Activated naive CD4-positive, alpha-beta T cell treated with anti-CD3 and anti-CD28 coated beads for 36 hours (primary cell): ENCODE measurements at places on chromosomes 3 and 15. TPM values are rescaled to one million over a fixed set of nuclear protein-coding genes. Genes with fewer than 3 reads are reported as not detected.

Gene SENP5
- 24.1 TPM for total RNA-seq

Gene ITIH3
- not detected for total RNA-seq

DNA sequence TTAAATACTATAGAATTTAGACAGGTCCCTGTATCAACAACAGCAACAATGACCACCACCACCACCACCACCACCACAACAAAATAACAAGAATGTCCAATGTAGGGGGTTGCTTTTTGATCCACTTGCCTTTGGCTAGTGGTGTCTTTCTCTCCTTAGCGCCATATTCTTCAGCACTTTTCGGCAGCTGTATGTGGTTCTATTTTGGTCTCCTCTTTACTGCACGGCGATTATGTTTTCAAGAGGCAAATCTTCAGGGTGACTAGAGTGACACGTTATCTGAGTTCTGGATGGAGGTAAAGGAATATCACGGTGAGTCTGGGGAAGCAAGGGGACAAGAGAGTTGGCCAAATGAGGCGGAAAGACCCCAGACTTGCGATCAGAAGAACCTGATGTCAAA lies 56.1 kb downstream of the ST6GAL1 start:
- DNase-seq: no peak

- DNase-seq: no peak
These were observed 30.7 kb downstream of the IDH3A start for GRCh38 chr15:78179906-78180305.

GRCh38 chr3:18771931-18772330 lies 346.8 kb upstream of the SATB1 start:
- DNase-seq: no peak

Gene CAV3
- total RNA-seq: not detected

Gene GALNT15
- total RNA-seq: not detected

Gene THSD4
- not detected for total RNA-seq

Gene C3orf70
- total RNA-seq: not detected

DNA sequence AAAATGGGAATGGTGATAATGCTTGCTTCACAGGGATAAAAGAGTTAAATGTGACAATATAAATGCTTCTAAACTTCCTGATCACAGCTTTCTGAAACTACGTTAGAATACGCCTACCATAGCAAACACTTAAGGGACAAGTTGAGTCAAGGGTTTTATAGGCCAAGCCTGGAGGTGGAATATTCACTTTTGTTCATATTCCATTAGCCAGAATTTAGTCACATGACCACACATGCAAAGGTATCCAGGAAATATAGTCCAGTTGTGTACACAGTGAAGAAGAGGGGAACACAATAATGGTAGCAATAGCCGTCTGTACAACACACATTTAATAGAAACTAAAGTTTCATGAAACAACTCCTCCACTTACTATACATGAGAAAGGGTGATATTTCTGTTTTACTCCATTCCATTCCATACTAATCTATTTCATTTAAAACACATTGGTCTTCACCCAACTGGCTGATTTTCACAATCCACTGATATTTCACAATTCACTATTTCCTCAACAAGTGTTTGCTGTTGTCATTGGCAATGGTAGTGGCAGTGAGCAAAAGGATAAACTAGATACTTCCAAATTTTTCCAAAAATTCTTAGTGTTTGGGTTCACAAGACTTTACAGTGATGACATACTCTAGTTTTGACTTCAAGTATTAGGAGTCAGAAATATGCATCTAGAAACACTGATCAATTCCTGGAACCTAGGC lies 270.9 kb downstream of the ERC2 start:
- no peak for DNase-seq

- no peak for DNase-seq
These were observed 45.6 kb upstream of the ST3GAL6 start for GRCh38 chr3:98717584-98717983.

Gene LARP6
- not detected for total RNA-seq

GRCh38 chr15:41484937-41485625 lies 8.6 kb upstream of the ITPKA start:
- DNase-seq: no peak

DNA sequence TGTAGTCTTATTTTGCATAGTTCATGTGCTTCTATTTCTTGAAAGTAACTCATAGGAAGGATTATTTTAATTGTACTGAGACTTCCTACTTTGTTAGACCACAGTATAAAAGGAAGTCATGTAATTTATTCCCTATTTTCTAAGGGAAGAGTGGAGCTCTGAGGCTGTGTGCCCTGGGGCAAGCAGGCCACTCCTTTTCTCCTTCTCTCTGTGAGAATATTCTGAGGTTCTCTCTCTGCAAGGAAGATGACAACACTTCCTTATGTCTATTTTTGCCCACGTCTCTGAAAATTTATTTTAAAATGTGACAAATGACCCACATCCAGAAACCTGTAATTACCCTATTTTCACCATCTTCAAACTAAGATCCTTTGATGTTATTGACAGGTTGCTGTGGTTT lies 11.0 kb downstream of the KCTD6 start:
- no peak for DNase-seq

GRCh38 chr3:56366641-56367162 lies 101.6 kb downstream of the ERC2 start:
- DNase-seq: no peak

Gene RETNLB
- total RNA-seq: not detected

Gene BNC1
- total RNA-seq: not detected

- no peak for DNase-seq
These were observed 600.4 kb downstream of the GRM7 start for GRCh38 chr3:7461202-7461825.

GRCh38 chr3:66398228-66399025 lies 102.4 kb downstream of the LRIG1 start:
- no peak for DNase-seq

DNA sequence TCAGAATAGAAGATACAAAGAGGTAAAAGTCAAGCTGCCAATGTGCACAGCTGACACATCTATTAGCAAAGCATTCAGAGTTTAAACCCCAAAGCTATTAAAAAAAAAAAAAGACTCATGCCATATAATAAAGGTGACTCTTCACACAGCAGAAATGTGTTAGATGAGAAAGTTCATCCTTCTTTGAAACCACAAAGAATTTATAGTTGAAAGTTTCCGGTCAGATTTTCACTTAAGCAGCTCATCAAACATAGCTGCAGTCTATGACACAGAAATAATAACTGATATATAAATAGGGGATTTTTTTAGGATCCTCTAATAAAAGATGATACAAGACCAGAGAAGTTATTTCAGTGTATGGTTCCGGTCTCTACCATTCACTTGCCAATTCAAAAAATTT lies 76.6 kb downstream of the WWTR1 start:
- DNase-seq: no peak

DNA sequence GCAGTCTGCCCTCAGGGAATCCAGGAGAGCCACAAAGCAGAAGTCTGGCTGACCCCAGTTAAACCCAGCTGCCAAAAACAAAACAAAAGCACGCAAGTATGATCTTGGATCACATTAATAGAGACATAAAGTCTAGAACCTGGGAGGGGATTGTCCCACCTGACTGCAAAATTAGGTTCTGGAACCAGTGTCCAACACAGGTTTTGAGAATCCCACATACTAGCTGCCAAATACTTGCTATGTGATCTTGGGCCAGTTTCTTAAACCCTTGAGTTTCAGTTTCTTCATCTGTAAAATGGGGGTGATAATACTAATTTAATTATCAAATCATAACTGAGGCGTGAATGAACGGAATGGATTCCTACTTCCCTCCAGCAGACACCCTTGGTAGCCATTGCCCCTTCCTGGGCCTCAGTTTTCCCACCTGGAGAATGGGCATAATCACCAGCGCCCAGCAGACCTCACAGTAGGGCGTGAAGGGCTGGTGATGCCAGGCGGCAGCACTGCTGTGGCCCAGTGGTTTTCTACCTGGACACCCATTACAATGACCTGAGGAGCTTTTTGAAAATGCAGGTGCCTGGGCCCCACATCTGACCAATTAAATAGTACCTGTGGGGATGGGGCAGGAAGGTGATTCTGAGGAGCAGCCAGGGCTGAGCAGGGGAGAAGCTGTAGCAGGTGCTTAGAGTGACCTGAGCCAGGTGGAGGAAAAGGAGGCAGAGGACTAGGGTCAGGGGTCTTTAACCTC lies 32.2 kb downstream of the GRIP2 start:
- no peak for DNase-seq

DNA sequence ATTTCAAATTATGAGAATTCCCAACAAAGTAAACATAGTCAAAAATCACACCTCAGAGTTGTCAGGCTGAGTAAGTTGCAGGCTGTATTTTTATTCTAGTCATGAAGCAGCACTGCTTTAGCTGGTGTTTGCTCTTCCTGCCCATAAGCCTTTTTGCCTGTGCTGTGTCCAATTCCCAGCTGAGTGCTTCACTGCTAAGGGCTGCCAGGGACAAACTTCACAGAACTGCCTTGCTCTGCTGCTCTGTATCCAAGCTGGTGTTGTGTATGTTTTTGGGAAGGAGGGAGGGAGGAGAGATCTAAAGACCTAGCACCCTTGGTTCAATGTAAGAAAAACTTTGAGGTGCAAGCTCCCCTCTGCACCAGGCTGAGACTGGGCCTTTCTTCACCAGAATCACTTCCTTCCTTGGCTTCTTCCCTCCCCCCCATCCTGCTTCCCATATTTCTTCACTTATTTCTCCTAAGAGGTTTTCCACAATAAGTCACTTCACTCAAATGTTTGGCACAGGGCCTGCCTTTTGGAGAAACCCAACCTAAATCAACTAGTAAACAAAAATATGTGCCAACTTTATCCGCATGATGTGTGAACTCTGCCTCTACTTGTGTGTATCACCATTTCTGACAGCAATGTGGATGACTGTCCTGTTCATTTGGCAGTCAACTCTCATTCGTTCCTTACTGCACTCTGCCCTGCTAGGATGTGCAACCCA lies 156.1 kb downstream of the TBL1XR1 start:
- no peak for DNase-seq

DNA sequence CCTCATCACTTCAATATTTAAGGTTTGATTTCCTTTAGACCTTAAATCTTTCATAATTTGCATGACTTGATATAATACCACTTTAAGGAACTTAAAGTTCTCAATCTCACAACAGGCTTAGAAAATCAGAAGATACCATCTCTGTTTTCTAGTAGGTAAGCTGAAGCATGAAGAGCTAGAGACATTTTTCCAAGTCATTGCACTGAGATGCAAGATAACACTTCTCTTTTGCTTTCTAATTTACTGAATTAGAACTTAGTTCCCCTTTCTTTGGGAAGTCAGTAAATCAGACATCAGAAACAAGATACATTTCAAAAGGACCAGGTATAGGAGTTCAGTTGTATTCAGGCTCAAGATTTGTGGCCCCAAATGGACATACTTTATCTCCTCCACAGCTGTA lies 79.7 kb downstream of the DZIP3 start:
- no peak for DNase-seq

DNA sequence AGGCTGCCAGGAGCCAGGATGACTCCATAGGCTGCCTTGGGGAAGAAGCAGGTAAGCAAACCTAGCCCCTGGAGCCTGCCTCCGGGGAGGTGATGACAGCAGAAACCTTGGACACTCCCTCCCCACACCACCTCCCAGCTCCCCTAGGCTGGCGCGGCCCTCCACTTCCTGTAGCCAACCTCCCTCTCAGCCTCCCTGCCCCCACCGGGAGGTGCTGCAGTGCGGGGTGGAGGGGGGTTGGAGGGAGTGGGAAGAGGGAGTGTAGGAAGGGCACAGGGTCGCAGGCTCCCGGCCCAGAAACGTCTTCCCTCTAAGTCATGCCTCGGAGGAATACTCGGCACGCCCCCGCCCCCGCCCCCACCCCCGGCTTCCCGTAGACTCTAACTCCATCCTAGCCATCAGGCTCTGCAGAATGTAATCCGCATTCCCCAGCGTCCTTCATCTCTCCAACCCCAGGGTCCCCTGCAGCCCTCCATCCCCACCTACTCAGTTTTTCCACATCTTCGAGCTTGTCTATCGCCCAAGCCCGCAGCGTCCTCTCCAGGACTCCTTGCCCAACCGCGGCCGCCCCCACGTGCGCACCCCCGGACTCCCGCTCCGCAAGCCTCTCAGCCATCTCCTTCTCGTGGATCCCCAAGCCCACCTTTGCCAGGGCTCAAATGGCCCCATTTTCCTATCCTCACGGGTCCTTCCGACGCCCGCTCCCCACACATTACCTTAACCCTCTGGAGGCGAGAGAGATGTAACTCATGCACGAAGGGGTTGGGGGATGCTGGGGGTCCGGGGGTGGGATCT lies 528 bp downstream of the LPCAT4 start:
- DNase-seq: peak; percentile 67

DNA sequence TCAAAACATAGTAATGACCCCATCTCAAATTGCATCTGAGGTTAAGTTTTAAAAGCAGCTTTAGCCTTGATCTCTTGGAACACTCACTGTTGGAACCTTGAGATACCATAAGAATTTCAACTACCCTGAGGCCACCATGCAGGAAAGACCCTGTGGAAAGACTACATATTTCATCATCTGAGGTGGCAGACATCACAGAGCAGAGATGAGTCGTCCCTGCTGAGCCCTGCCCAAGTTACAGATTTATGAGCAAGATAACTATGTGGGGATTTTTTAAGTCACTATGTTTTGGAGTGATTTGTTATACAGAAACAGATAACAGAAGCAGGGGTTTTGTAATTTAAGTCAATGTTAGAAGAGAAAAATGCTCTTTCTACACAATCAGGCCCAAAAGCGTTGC lies 168.4 kb downstream of the STAC start:
- DNase-seq: no peak

Gene TM4SF4
- total RNA-seq: not detected
